T-helper 22 cell (primary cell): ENCODE measurements at places on chromosomes 11 and 22.

DNA sequence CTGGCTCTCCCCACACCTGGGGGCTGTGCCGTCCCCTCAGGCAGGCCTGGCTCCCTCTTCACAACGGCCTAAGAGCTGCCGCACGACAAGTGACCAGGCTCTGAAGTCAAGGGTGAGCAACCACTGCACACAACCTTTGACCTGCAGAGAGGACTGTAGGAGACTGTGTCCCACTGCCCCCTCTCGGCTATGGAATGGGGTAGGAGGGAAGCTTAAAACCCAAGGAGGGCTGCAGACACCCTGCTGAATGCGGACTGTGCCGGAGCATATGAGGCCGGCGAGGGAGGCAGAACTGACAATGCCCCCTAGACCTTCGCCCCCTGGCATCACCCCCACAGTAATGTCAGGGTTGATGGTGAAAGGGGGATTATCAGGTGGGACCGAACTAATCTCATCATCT lies 311.9 kb downstream of the CTTN start:
- DNase-seq = no peak

DNA sequence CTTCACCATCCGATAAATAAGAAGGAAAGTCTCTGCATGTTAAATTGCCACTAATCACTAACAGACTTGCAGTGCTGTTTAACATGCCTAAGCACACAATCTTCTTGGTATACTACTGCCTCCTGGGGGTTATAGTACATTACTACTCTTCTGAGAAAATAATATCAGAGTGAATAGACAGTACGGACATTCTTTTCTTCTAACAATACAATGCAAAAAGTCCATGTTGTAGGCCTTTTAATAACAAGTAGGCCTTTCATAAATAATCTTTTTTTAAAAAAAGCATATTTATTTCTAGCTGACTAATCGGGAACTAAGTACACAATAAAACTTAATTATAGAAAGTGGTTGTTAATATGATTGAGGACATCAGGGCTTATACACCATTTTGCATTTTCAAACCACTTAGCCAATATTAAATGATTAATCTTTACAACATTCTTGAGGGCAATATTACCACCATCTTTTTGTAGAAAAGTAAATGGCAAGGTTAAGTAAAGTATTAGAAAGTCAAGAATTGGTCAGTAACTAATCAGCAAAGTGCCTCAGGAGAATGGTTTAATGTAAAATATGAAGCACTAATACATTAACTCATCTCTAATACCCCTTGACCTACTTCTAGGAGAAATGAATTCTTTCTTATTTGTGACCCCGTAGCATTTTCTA lies 84.7 kb downstream of the TTC28 start:
- DNase-seq = no peak

DNA sequence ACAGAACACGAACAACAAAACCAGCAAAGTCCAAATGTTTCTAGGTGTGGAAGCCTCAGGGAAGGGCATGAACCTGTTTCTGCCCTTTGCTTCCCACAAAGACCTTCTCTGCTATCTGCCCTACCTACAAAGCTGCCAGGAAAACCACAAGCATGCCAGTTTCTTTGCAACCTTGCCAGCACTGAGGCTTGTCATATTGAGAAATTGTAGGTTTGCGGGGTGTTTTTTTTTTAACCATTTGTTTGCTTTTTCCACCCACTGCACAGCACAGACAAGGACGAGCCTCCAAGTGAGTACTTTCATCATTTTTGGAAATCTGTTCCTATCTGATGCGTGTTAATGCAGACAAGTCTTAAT lies 12.8 kb downstream of the PARVG start:
- DNase-seq = no peak

DNA sequence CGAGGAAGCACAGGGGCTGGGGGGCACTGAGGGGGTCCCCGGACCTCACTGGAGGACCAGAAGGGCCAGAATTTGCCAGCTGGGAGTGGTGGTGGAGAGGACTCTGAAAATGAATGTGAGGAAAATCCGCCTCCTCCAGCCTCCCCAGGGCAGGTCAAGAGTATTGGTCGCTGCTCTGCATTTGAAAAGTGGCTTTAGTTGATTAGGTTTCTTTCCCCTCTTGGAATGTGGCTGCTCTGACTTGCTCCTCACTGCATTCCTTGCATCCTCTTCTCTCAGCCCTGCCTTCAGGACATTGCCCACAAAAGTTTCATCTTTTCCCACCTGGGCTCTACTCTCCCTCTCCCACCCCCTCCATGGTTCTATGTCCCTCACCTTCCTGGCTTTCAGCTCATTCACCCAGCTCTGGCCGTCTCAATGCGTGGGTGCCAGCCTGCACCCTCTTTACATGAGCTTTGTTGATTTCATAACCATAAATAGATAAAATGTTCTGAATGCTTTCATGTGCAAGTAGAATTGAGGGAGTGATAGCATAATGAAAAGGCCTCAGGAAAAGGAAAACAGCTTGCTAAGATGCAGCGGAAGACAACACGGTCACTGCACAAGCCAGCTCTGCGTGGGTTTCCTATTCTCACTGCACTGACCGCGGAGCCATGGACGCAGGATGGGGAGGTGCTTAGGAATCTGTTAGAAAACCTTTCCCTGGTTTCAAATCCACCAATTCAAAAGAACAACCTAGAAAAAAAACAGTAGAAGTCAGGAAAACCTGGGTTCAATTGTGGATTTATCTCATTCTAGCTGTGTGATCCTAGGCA lies 6.5 kb upstream of the NPAS4 start:
- no peak for DNase-seq

GRCh38 chr22:29483254-29483653 lies 3.2 kb downstream of the NEFH start:
- no peak for DNase-seq

GRCh38 chr22:19085233-19085718 lies 36.9 kb downstream of the DGCR2 start:
- DNase-seq = no peak

- DNase-seq = no peak
Measured at GRCh38 chr11:131408025-131408640, 37.7 kb downstream of the NTM start.

- DNase-seq = no peak
Measured at GRCh38 chr22:48137640-48138039, 1375.2 kb downstream of the TBC1D22A start.

DNA sequence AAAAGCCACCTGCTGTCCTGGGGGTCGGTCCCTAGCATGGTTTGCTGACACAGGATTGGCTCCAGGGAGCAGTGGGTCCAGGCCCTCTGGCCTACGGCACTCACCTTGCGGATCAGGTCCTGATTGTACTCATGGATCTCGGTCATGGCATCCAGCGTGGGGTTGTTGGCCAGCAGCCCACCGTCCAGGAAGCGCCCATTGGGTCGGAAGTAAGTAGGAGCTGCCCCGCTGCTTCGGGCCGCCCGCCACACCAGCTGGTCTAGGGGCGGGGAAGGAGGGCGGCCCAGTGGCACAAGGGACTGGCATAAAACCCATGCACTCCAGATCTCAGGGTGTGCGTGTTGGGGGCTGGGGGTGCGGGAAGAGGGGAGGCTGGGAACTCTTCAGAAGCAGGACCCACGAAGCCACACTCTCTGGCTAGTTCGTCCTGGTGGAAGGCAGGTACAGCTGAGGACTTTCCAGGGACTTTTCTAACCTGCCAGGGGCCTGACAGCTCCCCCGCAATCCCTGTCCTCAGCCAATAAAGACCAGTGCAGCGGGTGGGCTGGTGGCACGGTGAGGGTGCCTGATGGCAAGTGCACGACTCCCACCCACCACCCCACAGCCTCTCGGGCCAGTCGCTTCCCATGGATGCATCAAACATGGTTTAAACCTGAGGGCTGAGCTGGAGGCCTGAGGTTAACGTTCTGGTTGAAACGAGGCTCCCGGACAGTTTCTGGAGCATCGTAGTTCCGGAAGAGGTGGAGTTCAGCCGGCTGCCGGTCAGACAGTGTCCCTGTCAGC lies 5.1 kb upstream of the BAIAP2L2 start:
- no peak for DNase-seq

DNA sequence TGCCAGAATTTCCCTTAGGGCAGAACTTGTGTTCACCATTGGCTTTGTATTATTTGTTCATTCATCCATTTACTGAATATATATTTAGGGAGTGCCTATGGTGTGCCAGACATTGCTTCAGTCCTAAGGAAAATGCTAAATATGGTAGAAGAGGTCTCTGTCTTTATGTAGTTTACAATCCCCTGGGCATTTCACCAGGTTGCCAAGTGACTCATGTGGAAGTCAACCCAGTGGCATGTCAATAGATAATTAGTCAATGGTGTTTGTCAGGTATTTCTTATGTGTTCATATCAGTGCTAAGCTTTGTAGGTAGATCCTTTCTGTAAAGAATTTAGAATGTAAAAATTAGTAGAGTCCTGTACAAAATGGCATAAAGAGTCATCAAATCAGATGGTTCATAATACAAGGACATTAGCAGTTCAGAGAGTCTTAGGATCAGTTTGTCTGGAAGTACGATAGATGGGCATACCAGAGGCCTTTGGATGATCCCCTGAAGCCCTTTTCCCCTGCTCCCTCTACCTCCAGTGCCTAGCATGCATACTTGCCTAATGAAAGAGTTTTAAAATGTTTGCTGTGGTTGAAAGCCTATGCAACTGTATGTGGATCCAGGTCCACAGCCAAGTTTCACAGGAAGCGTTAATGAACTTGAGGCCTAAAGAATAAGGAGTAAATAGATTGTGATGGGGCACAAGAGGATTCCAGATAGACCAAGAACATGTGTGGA lies 58.5 kb upstream of the SESN3 start:
- no peak for DNase-seq

GRCh38 chr11:85628771-85629341 lies 463 bp downstream of the TMEM126B start:
- DNase-seq = no peak

DNA sequence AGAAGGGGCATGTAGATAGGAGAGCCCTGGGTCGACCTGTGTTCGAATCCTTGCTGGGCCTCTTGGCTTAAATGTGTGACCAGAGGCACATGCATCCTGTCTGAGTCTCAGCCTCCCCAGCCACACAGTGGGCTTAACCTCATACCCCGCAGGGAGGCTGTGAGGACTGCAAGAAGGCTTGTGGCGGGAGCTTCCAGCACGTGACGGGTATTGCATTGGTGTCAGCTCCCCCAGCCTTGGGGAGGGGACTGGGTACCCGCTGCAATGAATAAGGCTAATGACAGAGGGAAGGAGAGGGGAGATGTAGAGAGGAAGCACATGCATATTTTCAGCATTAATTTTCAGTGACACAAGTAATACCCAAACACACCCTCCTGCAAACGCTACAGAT lies 8.1 kb downstream of the RASD2 start:
- no peak for DNase-seq

DNA sequence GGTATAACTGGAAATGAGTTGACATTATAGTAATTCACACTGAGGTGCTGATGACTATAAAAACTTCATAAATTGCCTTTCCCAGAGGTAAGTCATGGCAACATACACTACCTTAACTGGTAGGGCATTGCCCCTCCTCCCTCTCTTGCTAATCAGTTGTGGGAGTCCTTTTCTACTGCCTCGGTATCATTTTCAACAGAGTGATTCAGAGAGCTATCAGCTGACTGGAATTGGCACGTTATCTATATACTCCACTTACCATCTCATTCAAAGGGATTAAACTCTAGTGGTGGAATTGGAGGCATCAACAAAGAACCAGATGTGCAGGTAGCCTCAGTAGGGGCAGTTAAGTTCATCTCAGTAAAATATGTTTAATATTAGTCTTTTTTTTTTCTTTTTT lies 8.0 kb upstream of the NUP160 start:
- no peak for DNase-seq

DNA sequence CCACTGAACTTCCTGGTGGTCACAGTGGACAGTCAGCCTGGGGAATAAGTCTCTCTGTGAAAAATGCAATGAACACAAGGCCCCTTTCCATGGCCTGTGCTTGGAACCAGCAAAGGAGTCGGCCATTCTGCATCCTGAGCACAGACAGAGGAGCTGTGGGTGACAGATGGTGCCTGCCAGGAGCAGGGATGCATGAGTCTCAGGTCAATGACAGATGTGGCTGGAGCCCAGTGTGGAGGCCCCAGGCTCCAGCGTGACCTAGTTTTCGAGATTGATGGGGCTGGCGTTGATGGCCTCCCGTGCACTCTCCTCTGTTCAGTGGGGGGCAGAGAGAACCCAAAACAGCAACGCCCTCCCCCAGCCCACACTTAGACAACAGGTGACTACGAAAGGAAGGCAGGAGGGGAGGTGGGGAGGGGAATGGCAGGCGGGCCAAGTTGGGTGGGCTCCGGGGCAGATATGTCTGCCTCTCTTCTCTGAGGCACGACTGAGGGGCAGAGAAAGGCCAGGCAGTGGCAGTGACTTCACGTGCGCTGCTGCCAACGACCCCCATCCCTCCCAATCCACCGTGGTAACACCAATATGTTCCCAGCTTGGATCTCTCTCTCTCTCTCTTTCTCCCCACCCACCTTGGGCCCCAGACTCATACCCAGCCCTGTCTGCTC lies 34.4 kb upstream of the CD5 start:
- no peak for DNase-seq

DNA sequence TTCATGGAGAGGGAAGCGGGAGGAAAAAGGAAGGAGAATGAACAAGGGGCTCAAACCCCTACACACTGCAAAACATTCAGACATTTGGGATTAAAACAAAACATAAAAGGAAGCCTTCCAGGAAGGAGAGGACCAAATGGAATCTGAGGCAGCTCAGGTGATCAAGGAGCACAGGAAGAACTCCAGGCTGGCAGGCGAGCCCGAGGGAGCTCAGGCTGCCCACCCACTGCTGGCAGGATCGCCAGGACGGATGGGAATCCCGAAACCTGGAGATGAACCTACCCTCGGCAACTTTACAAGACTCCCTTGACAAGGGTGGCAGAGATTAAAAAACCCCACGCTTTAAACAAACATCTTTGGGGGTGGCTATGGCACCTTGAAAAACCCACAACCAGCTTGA lies 5.0 kb upstream of the PYGM start:
- no peak for DNase-seq

DNA sequence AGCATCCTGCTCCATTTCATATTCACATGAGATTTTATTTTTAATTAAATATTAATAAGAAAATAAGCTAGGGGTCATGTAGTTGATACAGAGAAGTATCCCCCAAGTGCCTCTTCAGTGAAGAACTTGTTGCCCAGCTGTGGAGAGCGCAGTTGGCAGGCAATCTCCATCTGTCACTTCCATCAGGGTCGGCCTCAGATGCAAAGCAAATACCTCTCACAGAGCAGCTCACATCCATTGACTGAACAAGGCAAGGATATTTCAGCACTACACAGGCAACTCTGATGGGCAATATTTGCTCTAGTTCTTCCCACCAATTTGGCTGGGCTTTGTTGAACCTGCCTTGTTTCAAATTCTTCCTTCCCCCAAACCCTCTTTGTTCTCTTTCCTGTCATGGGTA lies 129.4 kb downstream of the NOX4 start:
- no peak for DNase-seq

DNA sequence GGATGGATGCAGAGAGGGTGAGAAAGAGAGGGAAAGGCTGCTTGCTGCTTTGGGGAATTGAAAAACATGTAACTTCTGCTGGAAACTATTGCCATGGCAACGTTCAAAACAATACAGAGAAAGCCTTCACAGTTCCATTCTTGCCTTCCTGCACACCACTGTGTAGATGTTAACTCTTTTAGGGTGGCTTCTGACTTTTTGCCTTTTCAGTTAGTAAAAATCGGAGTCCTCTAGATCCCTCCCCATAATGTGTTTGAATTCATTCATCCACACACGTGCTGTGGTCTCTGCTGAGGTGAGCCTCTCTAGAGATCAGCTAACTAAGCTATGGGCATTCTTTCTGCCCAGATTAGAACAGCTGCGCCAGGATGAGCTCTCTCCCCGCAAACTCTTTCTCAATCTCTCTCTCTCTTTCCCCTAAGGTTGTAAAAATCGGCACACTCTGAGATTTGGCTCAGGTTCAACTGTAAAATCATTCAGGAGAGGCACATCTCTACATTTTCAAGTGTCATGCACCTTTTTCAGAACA lies 1178.3 kb downstream of the LRRC4C start:
- DNase-seq = no peak
